ENCODE measurements at places on chromosomes 2 and 18.
A peak's percentile ranks its signal among the peaks of the same experiment; 100 is the strongest.

DNA sequence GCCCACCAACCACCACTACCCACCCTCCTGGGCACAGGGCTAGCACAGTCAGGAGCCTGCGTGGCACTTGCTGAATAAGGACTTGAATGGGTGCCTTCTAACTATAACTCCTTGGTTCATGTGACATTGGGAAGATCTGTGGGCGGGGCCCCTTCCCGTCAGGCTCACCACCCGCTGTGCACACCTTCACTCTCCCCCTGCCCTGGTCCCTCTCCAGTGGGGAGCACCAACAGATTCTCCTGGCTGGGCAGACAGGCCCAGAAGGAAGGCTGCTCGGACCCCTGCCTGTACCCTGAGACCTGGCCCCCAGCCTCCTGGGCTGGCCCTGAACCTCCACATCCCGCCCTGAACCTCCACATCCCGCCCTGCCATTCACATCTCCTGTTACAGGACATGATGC, 33.4 kb upstream of the POMC start:
- no peak for DNase-seq

- no peak for DNase-seq
Observed at GRCh38 chr2:8316356-8316755, 365.5 kb upstream of the ID2 start.

DNA sequence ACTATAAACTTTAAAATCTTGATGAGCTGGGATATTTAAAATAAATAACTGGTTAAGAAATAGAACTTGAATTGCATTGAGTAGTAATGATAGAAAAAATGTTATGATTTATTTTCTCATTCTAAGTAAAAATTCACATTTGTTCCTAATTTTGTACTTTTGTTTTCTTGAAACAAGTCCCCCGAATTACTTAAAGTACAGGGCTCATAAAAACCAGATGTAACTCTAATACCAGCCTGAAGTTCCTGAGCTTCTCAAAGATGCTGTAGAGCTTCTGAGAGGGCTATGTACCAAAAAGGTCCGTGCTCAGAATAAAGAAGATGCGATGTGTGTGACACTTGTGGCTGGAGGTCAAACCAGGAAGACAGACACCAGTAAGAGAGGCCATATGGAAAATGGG, 116.1 kb upstream of the TACR1 start:
- DNase-seq, result no peak

GRCh38 chr18:6633310-6633709, 96.2 kb upstream of the ARHGAP28 start:
- DNase-seq, result no peak

- peak; percentile 69 for DNase-seq
Observed at GRCh38 chr2:135004005-135004746, 43.1 kb downstream of the MAP3K19 start.

DNA sequence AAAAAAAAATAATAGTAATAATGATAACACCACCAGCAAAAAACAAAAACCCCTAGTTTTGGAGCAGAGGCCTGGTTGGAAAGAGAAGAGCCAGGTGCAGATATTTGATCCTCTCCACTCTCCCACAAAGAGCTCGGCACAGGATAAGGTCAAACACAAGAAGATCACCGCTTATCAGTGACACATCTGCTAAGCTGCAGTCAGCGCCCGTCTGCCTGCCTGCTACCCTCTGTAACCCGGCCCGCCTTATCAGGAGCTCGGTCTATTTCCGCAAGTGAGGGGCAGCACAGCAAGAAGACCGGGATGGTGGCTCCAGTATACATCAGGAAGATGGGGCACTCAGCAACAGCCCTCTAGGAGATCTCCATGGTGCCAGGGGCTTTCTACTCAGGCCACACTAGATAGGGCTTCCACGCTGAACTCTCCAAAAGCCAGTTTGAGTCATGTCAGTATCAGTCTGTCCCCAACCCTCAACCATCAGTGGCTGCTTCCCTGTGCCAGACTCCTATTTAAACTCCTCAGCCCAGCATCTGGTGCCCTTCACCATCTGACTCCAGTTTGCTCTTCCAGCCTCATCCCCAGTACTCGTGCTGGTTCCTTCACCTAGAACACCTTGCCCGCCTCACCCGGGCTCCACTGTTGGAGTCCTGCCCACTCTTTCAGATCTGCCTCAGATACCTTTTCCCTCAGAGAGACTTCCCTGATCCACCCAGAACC, 67.3 kb upstream of the PPP1CB start:
- DNase-seq, result no peak

- DNase-seq, result no peak
Observed at GRCh38 chr2:12124790-12125189, 378.4 kb downstream of the LPIN1 start.

DNA sequence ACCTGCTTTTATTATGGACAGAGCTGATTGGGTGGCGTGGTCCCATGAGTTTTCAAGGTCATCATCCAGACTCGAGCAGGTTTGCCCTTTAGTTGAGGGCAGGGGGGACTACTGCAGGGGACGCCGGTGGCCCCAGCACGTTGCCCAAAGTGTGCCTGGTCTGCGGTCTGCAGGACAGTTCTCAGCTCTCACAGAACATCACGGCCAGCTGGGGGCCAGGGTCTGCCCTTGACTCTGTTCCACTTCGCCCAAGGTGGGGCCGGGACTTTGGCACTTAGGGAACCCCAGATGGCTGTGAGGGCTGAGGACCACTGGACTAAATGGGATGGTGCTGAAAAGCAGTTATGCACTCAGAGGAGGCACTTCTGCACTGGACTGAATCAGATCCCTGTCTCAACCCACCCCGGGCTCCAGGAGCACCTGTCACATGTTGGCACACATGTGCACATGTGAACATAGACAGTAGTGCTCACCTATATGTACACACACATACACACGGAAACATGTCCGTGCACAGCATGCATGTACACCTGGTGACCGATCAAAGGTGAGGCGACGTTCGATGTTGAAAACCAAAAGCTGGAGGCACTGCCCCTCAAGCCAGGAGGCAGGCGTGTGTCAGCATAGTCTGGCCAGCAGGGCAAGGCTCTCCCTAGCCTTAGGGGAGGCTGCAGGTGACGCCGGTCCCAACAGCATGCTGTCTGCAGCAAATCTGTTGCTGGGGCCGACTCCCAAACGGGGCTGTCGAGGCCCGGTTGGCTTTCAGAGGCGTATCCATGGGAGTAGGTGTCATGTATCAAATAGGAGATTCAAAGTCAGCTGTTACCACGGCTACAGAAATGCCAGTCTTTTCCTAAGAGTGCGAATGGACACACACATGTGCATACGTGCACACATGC, 10.2 kb downstream of the ANO7 start:
- DNase-seq, result no peak

- DNase-seq, result no peak
Observed at GRCh38 chr2:210318486-210318885, 3.5 kb upstream of the MYL1 start.

DNA sequence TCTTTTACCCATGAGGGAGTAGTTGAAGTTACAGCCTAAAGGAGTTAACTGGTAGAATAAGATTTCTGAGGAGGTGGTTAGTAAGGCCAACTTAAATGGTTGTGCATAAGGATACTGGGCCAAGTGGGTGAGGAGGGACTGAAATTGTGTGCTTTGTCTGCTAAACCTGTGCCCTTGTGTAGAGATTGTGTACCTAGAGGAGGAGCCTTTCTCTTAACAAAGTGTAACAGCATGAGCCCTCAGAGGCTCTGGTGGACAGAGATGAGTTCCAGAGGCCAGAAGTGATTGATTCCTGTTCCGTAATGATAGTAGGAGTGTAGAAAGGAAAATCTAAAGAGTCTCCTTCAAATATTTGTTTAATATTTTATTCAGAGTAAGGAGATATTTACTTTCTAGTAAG, 42.9 kb downstream of the OTX1 start:
- no peak for DNase-seq

DNA sequence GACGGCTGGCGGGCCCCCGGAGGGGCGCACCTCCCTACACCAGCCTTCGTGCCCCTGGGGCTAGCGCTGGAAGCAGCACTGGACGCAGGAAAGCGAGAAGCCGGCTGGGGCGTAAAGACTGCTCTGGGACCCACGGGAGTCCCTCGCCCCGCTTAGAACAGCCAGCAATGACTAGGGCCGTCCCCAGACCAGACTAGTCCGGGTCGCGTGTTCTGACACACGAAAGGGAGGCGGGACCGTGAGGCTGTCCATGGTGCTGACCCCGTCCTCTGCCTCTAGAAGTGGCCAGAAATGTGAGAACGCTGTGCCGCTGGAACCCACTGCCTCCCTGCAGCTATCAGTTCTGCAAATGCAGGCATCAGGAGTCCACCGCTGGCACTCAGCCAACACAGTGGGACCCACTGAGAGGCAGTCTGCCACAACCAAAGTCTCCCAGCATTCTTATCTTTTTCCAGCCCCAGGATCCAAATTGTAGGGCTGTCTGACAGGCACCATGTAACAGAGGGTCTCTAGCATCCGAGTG, at the start of gene UCN:
Gene UCN, minus strand, starts transcription at position 87 of the 523 bp plus-strand sequence. CDS start 550 bp downstream, outside the sequence.
- no peak for DNase-seq

GRCh38 chr18:59446012-59446411, 86.9 kb upstream of the LMAN1 start:
- no peak for DNase-seq

GRCh38 chr2:18439716-18440115, 120.7 kb downstream of the RDH14 start:
- no peak for DNase-seq

GRCh38 chr2:106857882-106858478, 28.0 kb downstream of the ST6GAL2 start:
- no peak for DNase-seq

DNA sequence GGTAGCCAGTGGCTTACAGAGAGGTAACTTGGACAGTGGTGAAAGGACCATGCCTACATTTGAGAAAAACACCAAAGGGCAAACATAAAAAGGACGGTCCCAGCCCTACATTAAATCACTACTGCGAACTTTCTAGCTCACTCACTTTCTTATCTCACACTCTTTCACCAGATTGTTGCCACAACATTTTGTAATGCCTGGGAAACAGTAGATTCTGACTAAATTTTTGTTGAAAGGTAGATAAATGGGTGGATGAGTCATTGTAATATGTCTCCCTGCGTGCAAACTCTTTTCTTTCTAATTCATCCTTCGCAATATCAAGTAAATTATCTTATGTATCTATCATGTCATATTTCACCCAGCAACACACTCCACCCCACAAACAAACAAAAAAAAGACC, 192.2 kb downstream of the IRS1 start:
- DNase-seq, result no peak

GRCh38 chr2:17709897-17710296, 43.7 kb downstream of the SMC6 start:
- no peak for DNase-seq

- no peak for DNase-seq
Observed at GRCh38 chr18:78998371-78999071, 18.9 kb downstream of the SALL3 start.

DNA sequence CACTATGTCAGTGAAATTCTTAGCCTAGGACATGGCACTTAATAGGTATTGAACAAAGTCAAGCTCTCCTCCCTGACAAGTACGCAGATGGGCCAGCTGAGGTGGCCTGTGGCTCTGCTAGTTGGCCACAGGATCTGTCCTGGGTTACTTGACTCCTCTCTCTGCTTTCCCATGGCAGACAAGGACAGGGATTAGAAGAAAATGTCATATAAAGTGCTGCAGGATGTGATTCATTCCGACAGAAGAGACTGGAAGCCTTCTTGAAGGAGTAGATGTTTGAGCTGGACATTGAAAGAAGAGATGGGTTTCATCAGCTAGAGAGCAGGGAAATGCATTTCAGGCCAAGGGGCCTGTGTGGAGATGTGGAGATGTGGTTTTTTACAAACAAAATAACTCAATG, 46.7 kb downstream of the SMAD7 start:
- DNase-seq, result no peak

- no peak for DNase-seq
Observed at GRCh38 chr18:9233771-9234440, 97.3 kb downstream of the ANKRD12 start.

DNA sequence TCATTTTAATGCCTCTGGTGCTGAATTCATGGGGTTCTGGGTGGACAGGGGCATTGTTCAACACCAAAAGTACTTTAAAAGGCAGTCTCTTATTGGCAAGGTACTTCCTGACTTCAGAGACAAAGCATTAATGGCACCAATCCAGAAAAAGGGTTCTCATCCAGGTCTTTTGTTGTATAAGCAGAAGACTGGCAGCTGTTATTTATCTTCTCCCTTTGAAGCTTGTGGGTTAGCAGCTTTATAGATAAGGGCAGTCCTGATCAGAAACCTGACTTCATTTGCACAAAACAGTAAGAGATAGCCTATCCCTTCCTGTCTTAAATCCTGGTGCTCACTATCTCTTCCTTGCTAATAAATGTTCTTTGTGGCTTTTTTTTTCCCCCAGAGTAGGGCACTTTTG, 68.8 kb downstream of the VPS54 start:
- DNase-seq, result no peak

DNA sequence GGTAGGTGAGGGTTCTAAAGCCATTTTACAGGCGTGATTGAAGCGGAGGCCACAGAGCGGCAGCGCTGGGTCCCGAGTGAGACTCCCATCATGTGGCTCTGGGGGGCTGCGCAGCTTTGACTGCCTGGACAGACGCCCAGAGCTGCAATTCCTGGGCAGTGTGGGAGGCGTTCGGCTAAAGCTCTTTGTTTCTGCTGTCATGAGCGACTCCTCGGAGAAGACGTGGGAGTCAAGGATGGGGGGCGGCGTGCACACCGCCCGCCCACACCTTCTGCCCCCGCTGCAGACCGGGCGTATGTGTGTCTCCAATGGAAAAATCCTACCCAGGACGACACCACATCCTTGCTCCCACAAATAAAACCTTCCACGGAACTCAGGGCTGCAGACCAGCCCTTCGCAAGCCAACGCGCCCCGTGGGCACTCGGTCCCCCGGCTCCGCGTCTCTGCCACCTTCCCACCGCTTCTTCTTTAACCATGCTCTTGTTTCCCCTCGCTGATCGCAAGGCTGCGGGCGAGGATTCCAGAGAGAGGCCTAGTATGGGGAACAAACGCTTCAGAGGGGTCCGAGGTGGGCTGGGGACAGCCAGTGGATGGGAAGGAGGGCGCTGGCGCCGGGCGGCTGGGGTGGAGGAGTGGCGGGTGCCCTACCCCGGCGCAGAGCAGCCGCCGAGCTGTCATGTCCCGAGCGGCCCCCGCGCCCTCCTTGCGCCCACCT, 680 bp upstream of the LBH start:
- DNase-seq, result no peak

- DNase-seq, result no peak
Observed at GRCh38 chr18:48151421-48152065, 221.1 kb upstream of the SMAD2 start.

DNA sequence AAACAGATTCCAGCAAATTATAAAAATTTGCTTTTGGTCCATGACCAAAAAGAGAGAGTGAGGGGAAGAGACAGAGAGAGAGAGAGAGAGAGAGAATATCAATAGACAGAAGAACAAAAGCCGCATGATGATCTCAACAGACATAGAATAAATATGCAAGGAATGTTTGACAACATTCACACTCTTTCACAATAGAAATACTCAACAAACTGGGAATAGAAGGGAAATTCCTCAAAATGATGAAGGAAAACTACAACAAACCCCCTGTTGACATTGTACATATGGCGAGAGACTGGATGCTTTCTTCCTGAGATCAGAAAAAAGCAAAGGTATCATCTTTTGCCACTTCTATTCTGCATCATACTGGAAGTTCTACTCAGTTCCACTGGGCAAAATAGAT, 309.7 kb downstream of the RAD51AP2 start:
- no peak for DNase-seq
